Neural crest cell (in vitro differentiated cells): ENCODE measurements at places on chromosomes 12 and 14. TPM values are rescaled to one million over a fixed set of nuclear protein-coding genes. Genes with fewer than 3 reads are reported as not detected.

SSTR1 gene
- total RNA-seq, result not detected in 2 replicates

KRT77 gene
- total RNA-seq, result not detected in 2 replicates

DNA sequence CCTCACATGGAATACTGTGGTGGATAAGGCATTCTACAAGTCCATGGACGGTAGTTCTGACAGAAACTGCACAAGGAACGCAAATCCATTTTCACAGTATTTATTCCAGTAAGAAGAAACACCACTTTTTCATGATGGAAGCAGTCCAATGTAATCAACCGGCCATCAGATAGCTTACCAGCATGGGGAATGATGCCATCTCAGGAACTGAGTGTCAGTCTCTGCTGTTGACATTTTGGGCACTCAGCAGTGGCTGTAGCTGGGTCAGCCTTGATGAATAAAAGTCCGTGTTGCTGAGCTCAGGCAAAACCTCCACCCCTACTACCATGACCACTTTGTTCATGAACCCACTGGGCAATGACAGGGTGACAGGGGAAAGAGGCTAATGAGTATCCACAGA lies 103.4 kb downstream of the PLCZ1 start:
- DNase-seq, result no peak

DNA sequence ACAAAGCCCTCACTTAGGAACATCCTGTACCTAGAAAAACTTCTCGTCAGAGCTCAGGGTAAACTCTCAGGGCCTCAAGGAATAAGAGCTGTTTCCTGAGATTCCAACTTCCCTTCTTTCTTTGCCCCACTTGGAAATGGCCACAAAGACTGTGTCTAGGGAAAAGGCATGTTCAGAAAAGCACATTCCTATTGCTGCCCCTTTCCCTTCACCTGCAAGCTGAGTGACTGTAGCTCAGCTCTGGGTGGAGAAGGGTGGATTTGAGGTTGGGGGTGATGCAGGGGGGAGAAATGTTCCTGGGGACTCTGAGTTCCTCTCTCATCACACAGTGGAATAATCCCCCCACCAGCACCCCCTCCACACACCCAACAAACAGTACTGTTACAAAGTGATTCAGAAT lies 6.8 kb downstream of the ENDOU start:
- DNase-seq, result no peak

PTGER2 gene
- total RNA-seq, result not detected in 2 replicates

DNA sequence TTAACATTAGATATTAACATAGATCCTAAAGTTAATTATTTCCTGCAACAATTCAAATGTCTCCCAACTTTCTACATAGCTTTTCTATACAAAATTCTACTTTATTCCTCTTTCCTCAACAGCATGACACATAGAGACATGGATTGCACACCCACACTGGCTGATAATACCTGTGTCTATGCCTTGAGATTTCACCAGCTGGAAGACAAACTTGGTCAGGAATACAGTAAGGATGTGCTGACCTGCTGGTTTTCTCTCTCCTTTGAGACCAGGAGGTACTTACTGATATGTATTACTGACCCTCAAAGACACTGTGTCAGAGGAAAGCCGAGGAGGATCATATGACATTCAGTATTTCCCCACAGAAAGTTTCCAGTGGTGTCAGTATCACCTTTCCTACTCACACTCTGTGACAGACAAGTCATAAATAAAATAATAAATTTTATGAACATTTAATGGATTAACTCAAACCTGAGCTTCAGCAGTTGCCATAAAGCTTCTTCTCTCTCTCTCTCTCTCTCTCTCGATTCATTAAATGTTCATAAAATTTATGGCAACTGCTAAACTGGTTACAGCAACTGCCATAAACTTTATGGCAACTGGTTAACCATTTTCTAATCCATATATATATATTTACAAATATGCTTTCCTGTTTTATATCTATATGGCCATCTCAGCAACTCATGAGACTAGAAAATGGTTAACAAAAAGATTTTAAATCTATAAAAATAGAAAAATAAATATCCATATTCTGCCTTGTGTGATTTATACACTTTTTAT lies 22.7 kb downstream of the EIF2S3B start:
- no peak for DNase-seq

IAPP gene
- 0.28 TPM in 1 of 2 replicates, not detected in the other for total RNA-seq

GRCh38 chr12:108611884-108612415 lies 14.1 kb upstream of the TMEM119 start:
- DNase-seq, result peak; percentile 55

RTN1 gene
- total RNA-seq, result 14.9 and 18.0 TPM in 2 replicates

DNA sequence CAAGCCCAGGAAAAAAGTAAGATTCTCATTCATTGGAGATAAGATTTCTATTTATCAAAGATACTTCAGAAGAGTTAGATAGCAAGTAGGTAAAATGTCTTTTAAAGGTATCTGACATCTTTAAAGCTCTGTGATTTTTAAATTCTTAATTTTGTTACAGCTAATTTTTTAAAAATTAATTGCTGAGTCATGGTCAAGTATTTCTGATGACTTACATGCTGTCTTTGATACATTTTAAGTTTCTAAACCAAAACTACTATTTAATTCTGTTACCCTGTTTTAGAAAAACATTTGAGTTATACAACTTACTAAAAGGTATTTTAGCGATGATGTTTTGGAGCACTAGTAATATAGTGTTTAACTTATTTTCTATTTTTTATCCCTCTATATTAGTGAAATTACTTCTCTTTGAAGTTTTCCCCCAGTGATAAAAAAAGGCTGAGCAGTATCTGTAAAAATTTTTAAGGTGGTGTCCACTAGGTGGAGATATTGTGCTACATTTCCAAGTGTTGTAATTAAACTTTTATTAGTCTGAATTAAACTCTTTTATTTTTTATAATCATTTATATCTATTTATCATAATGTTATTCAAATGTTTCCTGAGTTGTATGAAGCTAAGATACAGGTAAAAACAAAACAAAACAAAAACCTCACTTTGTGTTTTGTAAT lies 11.5 kb downstream of the ALG10 start:
- no peak for DNase-seq

GRCh38 chr12:128813392-128813791 lies 10.4 kb downstream of the SLC15A4 start:
- DNase-seq, result no peak
